ENCODE measurements at places on chromosomes 2 and 18.

GRCh38 chr18:10418836-10419235 lies 35.6 kb upstream of the APCDD1 start:
- DNase-seq, result no peak

DNA sequence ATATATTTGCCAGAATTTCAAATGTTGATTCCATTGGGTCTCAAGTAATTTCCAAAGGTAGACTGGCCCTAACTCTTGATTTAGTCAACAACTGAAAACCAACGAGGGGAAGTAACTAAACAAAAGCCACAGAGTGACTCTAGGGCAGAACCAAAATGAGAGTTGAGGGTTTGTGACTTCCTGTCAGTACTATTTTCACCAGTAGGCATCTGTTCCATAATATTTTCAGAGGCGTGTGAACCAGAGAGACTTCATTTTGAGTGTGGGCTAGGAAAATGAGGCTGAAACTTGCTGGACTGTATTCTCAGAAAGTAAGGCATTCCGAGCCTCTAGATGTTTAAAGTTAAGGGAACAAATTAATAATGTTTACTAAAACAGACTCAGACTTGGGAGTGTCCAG lies 70.6 kb downstream of the GDF7 start:
- DNase-seq, result no peak

- no peak for DNase-seq
Observed at GRCh38 chr2:28045676-28046351, 155.3 kb downstream of the BABAM2 start.

GRCh38 chr2:238567996-238568395 lies 141.3 kb downstream of the ASB1 start:
- DNase-seq, result no peak

DNA sequence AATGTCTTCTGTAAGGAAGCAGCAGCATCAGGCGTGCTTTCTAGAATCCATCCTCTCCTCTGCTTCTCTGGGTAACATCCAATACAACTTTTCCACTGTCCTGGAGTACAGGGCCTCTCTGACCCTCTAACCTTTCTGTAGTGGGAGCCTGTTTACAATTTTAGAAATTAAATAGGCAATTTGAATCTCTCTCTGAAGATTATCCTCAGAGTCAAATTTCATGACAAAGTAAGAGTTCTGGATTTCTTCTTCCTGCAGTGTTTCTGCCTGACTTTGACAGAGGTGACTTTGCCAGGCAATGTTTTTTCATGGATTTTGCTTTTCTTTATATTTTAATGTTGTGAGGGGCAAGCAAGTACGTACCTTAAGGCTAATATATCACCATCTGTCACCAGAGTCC lies 558.4 kb downstream of the PARD3B start:
- no peak for DNase-seq

- no peak for DNase-seq
Observed at GRCh38 chr18:37871561-37871960, 306.0 kb upstream of the CELF4 start.

DNA sequence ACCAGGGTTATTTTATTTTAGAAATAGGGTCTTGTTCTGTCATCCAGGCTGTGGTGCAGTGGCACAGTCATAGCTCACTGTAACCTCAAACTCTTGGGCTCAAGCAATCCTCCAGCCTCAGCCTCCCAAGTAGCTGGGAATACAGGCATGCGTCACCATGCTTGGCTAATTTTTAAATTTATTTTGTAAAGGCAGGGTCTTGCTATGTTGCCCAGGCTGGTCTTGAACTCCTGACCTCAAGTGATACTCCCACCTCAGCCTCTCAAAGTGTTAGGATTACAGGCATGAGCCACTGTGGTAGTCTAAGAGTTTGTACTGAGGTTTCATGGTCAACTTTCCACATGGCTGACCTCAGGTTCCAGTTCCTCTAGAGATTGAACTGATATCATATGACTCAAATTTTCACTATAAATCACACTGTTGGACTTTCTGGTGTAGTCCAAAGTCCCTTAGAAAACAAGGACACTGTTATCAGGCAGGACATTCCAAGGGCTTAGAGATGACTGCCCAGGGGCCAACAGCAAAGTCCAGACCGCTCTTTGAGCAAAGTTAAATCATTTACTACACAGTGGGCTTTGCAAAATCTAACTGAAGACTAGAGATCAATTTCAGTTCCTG lies 82.0 kb upstream of the MEX3C start:
- DNase-seq, result no peak
